Muscle of arm (tissue), 14 donors: ENCODE measurements at places on chromosomes 16 and 17.
A peak's percentile ranks its signal among the peaks of the same experiment; 100 is the strongest.

GRCh38 chr16:82169861-82170845, at the start of gene MPHOSPH6:
Gene MPHOSPH6 (minus strand): TSS chr16:82170224. CDS start chr16:82170175, 49 bp downstream.
- DNase-seq = peak; percentile 89

DNA sequence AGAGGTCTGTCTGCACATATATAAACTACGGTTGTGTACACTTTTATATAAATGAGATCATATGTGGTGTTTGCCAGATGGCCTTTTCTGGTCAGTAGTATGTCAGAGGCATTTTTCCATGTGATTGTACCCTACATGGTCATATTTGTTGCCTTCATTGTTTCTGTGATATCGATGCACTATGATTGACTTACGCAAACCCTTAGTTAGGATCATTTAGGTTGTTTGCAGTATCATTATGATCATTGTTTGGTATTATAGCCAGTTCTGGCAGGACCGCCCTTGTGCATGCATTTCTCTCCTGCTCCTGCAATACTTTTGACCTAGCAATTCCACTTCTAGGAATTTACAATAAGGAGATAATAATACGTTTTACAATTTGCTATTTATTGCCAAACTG, 169.1 kb downstream of the MSI2 start:
- no peak for DNase-seq

- DNase-seq = no peak
These were observed 10.3 kb upstream of the RAB11FIP4 start for GRCh38 chr17:31381165-31381668.

DNA sequence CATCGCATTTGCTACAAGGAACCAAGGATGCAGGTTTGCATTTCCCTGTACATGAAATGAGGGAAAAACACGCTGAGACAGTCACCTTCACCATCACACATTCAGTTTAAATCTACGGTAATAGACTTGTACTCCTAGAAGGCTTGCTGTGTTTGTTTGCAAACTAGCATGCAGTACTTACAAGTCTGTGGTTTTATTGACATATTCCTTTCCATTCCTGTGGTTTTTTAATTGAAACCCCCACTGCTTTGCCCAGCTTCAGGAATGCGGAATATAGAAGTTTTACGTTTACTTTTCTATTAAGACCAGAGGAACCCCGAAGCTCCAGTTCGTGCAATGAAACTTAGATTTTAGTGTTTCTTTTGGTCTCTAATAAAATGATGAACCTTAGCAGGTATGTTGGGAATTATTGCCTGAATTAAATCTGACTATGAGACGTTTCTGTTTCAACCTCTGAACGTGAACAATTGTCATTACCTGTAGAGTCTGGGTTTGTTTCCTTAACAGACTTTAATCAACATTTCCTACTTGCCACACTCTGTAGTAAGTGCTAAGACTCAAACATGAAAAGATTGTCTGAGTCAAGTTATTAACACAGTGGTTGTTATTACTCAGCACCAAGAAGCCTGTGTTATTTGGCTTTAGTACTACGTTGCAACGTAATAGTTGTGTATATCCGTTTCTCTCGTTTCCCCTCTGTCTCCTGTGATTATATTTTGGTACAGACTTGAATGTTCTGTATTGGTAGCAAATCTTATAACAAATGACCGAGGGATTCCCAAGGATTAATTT, 793.3 kb upstream of the GOT2 start:
- no peak for DNase-seq

DNA sequence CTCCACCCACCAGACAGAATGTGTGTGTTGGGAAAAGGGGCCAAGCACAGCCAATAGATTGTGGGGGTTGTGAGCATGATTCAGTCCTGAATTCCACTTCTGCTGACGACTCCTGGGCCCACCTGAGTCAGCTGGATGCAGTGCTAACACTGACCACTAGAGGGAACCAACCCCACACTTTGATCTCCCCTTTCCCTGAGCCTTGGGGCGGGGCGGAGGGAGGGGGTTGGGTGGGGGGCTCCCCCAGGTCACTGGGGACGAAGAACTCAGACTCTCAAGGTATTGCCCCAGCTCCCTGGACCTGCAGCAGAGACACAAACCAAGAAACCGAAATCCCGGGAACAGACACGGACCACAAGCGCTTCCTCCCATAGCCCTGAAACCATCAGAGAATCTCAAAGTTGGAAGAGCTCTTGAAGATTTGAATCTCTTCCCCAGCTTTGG, 621 bp upstream of the CSHL1 start:
- DNase-seq = no peak

GRCh38 chr16:30786936-30787612, at the start of gene ZNF629:
Gene ZNF629 (minus strand): TSS chr16:30787205. CDS start chr16:30784482, 2,723 bp downstream.
- peak; percentile 86 for DNase-seq

DNA sequence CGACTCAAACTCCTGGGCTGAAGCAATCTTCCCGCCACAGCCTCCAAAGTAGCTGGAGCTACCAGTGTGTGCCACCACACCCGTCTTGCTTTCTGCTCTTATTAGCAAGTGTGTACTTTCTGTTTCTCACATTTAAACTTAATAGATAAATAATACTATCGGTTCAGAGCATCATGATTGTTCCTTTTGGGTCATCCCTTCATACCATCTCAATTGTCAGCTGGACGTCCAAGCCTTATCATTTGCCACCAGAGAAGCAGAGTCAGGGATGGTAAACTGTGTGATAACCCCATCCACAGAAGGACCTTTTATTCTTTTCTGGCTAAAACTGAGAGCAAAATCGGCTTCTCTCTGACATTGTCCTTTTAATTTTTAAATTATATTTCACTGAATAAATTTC, 279.8 kb upstream of the GOT2 start:
- DNase-seq = no peak

DNA sequence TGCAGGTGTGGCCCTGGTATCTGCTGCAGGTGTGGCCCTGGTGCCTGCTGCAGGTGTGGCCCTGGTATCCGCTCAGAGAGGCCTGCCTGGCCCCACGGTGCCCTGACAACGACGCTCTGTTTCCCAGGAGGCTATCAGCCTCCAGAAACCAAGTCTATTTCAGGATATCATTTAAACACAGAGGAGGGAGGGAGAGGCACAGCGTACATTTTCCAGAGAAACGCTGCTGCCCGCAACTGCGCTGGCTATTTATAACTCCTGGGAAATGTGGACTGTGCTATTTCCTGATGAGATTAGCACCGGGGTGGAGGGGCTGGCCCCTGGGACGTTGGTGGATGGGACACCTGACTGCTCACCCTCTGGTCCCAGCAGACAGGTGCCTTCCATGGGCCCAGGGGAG, 22.5 kb downstream of the TIMM22 start:
- no peak for DNase-seq

DNA sequence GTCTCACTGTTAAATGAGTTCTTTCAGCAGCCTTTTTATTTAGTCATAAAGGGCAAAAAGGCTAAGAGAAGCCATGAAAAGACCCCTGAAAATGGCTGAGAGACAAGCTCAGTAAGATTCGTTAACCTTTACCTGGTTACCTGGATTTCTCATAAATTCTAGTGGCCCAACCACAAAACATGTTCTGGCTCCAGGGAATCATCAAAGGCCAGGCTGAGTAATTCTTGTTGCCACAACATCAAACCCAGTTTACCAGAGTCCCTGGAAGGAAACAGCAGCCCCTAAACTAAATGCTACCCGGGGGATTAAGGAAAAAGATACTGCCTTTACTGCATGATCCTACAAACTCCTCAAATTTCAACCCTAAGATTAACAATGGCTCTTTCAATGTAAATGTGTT, 15.8 kb downstream of the CYTH1 start:
- no peak for DNase-seq

GRCh38 chr17:57295526-57296023, 39.3 kb downstream of the MSI2 start:
- no peak for DNase-seq

DNA sequence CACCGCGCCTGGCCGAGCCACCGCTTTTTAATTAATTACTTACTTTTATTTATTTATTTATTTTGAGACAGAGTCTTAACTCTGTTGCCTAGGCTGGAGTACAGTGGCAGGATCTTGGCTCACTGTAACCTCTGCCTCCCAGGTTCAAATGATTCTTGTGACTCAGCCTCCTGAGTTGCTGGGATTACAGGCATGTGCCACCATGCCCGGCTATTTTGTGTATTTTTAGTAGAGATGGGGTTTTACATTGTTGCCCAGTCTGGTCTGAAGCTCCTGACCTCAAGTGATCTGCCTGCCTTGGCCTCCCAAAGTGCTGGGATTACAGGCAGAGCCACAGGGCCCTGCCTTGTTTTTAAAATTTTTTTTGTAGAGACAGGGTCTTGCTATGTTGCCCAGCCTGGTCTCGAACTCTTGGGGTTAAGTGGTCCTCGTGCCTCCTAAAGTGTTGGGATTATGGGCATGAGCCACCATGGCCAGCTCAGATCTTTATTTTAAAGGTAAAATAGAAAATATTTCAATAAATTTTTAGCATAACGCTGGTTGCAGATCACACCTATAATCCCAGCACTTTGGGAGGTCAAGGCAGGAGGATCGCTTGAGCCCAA, 18.3 kb upstream of the NUDT16L1 start:
- no peak for DNase-seq

DNA sequence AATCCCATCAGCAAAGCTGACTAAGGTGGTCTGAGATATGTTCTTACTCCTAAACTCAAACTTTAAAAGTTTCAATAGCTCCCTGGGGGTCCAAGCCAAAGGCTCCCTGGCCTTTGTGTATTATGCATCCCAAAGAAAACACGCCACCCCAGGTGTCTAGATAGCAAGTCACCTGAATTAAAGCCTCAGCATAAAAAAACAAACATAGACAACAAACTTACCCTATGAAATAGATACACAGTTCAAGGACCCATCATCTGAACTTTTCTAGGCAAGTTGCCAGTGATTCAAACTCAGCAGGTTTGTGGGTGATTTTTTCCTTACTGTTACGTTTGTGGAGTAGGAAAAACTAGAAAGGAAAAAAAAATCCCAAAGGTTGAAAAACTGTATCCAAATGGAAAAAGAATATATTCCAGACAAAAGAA, 12.5 kb downstream of the CMTM3 start:
- DNase-seq = no peak

DNA sequence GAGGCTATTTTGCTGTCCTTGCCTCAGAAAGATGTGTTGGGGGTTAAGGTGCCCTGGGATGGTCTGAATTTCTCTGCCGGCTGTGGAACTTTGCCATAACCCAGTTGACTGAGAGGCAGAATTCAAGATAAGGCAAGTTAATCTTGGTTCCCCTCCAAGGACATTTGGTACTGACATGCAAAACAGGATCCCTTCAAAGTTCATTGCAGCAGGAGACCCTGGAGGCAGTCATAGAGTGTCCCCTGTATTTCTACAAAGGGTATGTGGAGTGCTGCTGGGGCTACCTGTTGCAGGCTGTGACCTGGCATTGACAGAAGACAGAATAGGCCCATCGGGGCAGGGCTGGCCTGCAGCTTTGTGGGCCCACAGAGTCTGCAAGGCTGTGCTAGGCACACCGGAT, 135.6 kb upstream of the IRX3 start:
- no peak for DNase-seq

DNA sequence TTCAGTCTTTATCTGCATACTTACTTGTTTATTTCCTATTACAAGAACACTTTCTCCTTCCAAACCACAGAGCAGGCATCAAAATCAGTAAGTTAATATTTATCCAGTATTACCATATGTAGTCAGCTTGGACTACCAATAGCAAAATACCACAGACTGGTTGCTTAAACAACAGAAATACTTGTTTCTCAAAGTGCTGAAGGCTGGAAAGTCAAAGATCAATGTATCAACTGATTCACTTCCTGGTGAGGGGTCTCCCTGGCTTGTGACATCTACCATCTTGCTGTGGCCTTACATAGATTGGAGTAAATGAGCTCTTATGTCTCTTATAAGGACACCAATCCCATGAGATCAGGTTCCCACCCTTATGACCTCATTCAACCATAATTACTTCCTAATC, 2.6 kb downstream of the STXBP4 start:
- DNase-seq = no peak

- no peak for DNase-seq
These were observed 99.3 kb downstream of the NDE1 start for GRCh38 chr16:15749371-15749770.

- no peak for DNase-seq
These were observed 36.6 kb downstream of the TOM1L2 start for GRCh38 chr17:17935321-17936271.

- no peak for DNase-seq
These were observed 16.4 kb downstream of the SAP30BP start for GRCh38 chr17:75683583-75683982.

DNA sequence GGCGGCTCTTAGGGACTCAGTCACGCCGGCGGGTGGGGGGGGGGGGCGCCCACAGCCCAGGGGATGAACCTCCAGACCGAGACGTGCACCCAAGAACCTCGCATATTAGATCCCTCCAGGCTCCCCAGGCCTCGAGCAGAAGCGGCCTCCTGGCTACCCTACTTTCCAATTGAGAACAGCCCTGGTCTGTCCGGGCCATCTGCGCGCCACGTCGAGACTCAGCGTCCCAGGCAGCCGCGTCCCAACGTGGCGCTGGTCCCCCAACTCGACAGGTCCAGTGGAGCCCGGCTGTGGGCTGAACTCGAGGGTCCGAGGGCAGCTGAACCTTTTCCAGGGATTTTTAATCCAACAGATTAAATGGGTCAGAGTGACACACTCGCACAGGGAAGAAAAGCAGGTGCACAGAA, 2.3 kb upstream of the IRX3 start:
- DNase-seq = no peak

GRCh38 chr16:53528797-53529196, 25.8 kb upstream of the AKTIP start:
- no peak for DNase-seq

DNA sequence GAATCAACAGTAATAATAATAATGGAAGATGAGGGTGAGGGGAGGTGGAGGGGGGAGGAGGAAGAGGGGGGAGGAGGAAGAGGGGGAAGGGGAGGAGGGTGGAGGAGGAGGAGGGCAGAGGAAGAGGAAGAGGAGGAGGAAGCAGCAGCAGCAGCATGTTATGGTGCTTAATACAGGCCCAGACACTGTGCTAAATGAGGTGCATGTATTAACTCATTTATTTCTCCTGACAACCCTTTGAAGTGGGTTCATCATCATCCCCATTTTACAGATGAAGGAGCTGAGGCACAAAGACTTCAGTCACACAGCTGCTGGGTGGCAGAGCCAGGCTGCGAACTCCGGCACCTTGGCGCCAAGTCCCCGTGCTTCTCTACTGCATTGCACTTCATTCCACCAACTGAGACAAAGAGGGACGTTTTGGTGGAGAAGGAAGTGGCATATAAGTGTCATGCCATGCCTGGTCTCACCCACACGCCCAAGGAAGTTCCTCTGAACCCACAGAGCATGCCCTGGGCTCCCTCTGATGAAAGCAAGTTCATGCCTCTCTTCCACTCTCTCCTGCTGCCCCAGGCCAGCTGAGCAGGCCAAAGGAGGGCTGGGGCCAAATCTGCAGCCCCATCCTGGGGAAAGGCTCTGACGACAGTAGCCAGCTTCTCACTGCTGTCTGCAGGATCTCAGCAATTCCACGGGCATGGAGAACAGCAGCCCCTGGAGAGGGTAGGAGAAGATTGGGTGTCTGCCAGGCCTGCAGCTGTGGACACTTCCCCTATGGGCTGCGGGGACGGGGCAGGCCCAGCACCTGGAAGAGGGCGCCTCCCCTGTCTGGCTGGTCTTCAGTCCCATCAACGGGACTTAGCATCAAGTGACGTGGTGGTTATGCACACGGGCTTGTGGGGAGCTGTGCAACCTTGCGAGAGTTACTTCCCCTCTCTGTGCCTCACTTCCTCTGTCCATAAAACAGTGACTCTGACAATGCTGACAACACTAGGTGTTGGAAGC, 21.8 kb downstream of the XYLT1 start:
- DNase-seq = no peak

GRCh38 chr16:12611916-12612597, 191.6 kb downstream of the CPPED1 start:
- DNase-seq = no peak

- no peak for DNase-seq
These were observed 22.6 kb upstream of the CBFA2T3 start for GRCh38 chr16:88999457-89000206.
